ENCODE measurements at places on chromosomes 4 and X. TPM values are rescaled to one million over a fixed set of nuclear protein-coding genes. Genes with fewer than 3 reads are reported as not detected.

The FSTL5 gene
- not detected for total RNA-seq

The TEX13A gene
- not detected for total RNA-seq

The PRDM5 gene
- 2.9 TPM for total RNA-seq

The CXCL13 gene
- not detected for total RNA-seq

The ADH1A gene
- total RNA-seq, result not detected

The H2BW1 gene
- not detected for total RNA-seq

The SCOC gene
- total RNA-seq, result 28.6 TPM

The HERC5 gene
- 4.3 TPM for total RNA-seq

The KCNE5 gene
- total RNA-seq, result not detected

The AMOT gene
- total RNA-seq, result 0.02 TPM

The RIBC1 gene
- 0.54 TPM for total RNA-seq

The IL1RAPL1 gene
- total RNA-seq, result not detected

The TBC1D8B gene
- 1.6 TPM for total RNA-seq

The FABP2 gene
- total RNA-seq, result not detected

The SSX4 gene
- not detected for total RNA-seq

The WNK3 gene
- total RNA-seq, result 0.22 TPM

The GYG2 gene
- total RNA-seq, result 6.0 TPM

The CT45A2 gene
- total RNA-seq, result not detected

The CT45A10 gene
- total RNA-seq, result 0.51 TPM

The DKK2 gene
- not detected for total RNA-seq

The TSPAN6 gene
- total RNA-seq, result 38.2 TPM

The FAM199X gene
- total RNA-seq, result 15.3 TPM

The SOX3 gene
- not detected for total RNA-seq

The HNRNPD gene
- total RNA-seq, result 366 TPM

The RAP1GDS1 gene
- 22.4 TPM for total RNA-seq

The FGG gene
- 5.4 TPM for total RNA-seq

The OSTC gene
- total RNA-seq, result 86.7 TPM

The SOWAHB gene
- total RNA-seq, result 0.06 TPM

The FAAH2 gene
- 0.06 TPM for total RNA-seq

The COL25A1 gene
- total RNA-seq, result not detected

The DNAAF6 gene
- total RNA-seq, result not detected

The SYTL4 gene
- total RNA-seq, result 2.3 TPM

The ADRA2C gene
- 11.5 TPM for total RNA-seq

The ATP2B3 gene
- 0.13 TPM for total RNA-seq

The CSAG1 gene
- 0.53 TPM for total RNA-seq

The ZNF711 gene
- total RNA-seq, result 0.76 TPM

The TCEAL6 gene
- total RNA-seq, result not detected

The FAT4 gene
- 2.8 TPM for total RNA-seq

The HTN3 gene
- not detected for total RNA-seq

The ABCB7 gene
- 15.4 TPM for total RNA-seq

The CFAP99 gene
- 0.13 TPM for total RNA-seq

The ZXDA gene
- 1.2 TPM for total RNA-seq

The AMBN gene
- not detected for total RNA-seq

The GPR173 gene
- not detected for total RNA-seq

The AWAT2 gene
- not detected for total RNA-seq

Data from A549 treated with dexamethasone at 1 μM for 4 hours (cell line).